Upper lobe of right lung (tissue), 1 donor: ENCODE measurements at places on chromosomes 4 and X. TPM values are rescaled to one million over a fixed set of nuclear protein-coding genes. Genes with fewer than 3 reads are reported as not detected.
A peak's percentile ranks its signal among the peaks of the same experiment; 100 is the strongest.

GRCh38 chrX:46325312-46325877, 219.8 kb downstream of the ZNF674 start:
- DNase-seq, result no peak

GRCh38 chr4:39043861-39044363, 11.7 kb upstream of the TMEM156 start:
- no peak for DNase-seq

- DNase-seq, result no peak
These were observed 1.6 kb upstream of the SH3RF1 start for GRCh38 chr4:169272265-169272886.

DNA sequence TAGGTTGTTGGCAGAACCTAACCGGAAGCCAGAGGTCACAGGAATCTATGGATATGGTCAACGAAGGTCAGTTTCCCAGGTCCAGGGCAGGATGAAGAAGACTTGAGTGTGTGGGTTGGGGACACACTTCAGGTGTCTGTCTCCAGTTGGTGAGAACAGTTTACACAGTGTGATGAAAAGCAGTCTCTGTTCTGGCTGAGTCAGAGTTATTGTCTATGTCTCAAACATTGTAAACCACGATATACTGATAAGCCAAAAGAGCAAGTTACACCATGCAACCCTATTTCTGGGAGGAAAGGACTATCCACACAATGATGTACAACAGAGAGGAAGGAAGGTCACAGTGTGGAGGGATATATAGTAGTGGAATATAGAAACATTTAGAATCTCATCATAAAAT, 187.1 kb upstream of the C1QTNF7 start:
- no peak for DNase-seq

Gene PNMA3
- total RNA-seq, result 0.32 TPM

DNA sequence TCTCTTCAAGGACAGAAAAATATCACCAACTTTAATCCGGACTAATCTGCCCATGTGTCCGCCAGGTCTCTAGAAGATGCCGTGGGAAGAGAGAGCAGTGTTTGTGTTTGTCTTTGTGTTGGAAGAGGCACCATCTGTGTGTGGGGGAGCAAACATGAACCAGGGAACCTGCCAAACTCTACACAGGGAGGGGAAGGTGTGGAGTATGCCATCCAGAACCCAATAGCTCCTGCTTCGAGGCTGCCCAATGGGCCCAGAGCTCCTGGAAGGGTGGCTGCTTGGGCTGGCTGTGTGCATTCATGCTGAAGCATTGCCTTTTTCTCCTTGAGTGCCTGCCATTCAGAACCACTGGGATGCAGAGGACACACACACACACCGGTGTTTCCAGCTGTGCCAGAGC, 536.2 kb downstream of the MID1IP1 start:
- no peak for DNase-seq

DNA sequence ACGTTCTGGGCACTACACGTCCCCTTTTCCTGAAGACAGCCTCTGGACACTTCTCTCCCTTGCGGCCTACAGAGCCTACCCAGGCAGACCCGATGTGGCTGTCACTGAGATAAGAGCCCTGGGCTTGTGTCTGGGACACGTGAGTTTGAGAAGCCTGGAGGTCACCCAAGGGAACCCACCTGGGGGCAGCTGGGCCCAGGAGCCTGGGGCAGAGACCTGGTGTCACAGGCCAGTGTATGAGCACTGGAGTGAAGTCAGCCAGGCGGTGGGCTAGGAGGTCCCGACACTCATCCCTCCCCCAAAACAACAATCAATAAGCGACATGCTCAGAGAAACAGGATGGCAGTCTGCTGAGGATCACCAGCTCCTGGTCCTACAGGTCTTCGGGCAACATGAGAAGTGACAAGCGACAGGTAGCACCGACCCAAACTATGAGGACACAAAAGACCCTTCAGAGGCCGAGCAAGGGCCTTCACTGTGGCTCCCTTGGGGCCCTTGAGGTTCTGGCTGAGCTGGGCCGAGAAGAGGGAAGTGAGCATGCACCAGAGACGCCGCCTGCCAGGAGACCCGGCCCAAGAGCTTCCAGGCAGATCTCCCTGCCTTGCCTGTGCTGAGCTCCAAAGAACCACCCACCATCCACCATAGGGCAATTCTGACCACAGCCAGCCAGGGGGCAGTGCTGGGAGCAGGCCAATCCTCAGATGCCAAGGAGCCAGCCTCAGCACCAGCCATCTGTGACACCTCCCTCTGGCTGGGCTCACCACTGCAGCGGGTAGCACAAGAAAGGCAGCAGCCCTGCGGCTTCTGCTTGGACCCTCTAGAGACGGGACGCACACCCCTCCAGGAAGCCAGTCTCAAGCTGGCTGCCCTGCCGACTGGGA, 11.0 kb upstream of the DUSP9 start:
- peak; percentile 56 for DNase-seq

Gene HS3ST1
- 1.5 TPM for total RNA-seq

Gene PAGE4
- total RNA-seq, result not detected

Gene RBPJ
- total RNA-seq, result 86.2 TPM

Gene BTK
- 34.1 TPM for total RNA-seq

Gene PKD2
- 37.8 TPM for total RNA-seq

Gene APELA
- not detected for total RNA-seq

DNA sequence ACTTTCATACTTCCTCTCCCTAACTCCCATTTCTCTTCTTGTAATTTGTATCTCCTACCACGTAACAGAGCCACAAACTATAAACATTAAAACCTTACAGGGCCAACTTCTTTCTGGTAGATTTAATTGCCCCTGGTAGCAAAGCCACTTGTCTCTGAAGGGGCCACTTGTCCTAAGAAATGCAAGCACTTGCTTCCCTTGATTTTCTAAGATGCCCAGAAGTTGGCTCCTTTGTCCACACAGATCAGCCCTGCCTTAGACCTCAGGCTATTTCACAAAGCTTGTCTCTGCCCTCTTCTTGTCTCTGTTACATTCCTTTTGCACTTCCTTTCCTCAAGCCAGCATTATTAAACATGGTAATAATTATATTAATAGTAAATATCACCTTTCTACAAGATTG, 80.6 kb upstream of the CXXC4 start:
- no peak for DNase-seq

DNA sequence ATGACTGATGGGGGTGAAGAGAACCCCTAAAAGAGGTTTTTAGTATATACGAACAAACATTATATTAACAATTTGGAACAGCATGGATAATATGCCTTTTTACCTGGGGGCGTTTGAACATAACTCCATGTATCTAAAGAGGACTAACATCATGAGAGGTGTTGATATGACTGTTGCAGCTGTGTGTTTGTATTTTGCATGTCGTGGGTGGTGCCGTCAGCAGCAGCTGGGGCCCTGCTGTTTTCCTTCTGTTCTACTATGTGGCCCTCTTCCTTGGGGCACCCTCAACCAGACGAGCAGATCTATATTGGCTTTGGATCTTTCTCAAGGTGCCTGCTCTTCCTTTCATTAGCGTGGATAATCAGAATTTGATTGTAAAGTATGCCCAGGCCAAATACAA, 11.2 kb downstream of the GBA3 start:
- no peak for DNase-seq

DNA sequence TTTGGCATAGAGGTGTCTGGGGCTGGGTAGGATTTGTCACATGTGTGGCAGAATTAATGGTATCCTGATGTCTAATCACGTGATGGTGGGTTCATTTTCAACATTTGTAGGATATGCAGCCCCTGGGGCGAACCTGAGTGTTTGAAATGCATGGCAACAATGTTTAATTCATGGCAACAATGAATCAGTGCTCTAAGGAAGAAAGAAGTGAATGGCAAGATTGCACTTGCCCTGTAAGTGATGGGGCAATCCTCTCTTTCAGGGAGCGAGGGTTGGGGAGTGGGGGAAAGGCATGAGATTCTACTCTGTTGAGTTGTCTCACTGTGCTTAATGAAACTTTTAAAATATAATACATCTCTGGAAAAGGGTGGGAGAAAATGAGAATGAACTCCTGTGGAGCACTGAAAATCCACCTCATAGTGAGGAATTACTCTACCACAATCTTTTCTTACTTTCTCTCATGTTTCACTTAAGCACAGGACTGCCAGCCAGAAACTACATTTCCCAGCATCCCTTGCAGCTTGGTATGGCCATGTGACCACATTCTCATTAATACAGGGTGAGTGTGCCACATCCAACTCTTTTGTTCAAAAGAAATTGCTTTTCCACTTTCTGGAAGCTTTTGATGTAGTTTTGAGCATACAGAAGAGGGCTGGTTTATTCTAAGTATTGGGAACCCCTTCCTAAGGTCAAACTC, 64.0 kb upstream of the PGM2 start:
- no peak for DNase-seq

- no peak for DNase-seq
These were observed 36.3 kb upstream of the UGT8 start for GRCh38 chr4:114562176-114562904.

Gene PDGFRA
- 91.5 TPM for total RNA-seq

DNA sequence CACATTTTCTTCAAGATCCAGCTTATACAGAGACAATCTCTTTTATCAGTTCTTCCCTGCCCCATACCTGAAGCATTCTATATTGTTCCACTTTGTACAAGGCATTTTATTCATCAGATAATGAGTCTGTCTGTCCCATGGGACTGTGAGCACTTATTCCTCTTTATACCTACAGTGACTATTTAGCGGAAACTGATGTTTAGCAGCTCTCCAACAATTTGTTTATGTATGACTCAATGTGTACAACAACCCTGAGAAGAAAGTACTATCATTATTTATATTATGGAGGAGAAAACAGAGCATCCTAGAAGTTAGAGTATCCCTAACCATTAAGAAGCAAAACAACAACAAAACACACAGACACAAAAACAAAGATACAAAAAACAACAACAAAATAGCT, 306.5 kb downstream of the PRDM5 start:
- DNase-seq, result no peak

Gene ADH5
- 166 TPM for total RNA-seq

Gene PHEX
- total RNA-seq, result 0.93 TPM

GRCh38 chr4:180953572-180953971, 1289.6 kb upstream of the TENM3 start:
- no peak for DNase-seq

Gene CT83
- total RNA-seq, result not detected

Gene IL2RG
- total RNA-seq, result 20.8 TPM

DNA sequence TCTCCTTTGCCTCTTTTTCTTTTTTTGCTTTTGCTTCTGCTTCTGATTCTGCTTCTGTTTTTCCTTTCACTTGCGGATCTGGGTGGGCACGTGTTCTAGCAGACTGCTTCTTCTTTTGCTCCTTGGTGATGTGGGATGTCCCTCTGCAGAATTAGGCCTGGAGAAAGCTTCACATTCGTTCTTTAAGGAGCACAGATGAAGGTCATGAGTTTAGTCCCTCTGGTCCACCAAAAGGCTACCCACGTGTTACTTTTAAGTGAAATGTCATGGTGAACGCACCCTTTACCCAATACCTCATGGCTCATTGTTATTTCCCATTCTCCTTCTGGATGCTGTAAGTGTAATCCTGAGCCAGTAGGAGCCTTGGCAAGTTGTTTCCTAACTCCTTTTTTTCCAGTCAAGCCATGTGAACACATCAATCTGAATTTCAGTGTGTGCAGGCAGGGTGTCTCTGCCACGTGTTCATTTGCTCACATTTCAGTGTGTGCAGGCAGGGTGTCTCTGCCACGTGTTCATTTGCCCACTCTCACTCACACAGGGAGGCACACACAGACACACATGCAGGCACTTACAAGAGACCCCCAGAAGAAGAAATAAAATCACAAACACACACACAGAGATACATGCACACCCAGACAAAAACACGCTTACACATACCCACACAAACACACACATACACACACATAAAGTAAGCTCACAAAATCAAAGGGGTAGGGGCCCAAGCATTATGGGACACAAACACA, 36.9 kb downstream of the NBDY start:
- peak; percentile 21 for DNase-seq

DNA sequence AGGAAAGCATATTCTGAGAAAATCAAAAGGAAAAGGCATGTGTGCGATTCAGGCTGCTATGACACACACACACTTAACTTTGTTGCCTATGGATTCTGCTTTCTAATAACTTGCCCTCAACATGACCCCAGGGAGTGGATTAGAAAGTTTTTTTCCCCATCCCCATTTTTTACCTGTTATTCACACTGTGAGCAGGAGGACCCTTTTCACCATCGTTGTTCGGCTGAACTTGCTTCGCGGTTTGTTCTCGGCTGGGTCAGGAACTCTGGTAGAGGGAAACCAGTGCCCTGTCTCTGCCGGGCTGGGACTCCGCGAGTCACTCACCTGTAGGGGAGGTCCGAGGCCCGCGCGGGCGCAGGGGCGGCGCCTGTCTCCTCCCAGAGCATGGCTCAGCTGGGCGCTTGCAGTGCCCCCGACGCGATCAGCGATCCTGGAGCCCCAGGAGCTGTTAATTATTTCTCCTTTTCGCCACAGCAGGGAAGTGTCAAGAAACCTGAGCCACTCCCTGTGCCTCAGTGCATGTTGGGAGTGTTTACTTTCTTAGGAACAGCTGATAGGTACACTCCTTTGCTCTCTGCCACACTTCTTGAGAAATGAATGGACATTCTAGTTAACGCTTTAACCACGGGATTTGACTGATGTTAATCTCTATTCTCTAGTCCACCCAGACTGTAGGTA, at the start of gene RASSF6:
TSS of gene RASSF6 (minus strand) at position 322 of the 678 bp plus-strand sequence. CDS start 8,641 bp downstream, outside the sequence.
- peak; percentile 93 for DNase-seq

DNA sequence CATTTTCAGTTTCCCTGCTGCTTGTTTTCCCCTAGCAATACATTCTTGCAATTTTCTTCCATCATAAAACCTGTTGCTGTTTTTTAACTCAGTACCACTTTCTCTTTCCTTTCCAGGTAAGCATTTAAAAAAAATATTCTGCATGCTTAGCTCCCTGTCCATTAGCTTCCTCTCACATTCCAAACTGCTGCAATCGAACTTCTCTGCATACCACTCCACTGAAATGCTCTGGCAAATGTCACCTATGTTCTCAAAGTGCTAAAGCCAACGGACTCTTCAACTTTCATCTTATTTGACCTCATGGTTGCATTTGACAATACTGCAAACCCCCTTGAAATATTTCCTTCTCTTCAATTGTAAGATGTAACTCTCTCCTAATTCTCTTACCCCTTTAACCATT, 192.7 kb downstream of the ANAPC10 start:
- DNase-seq, result no peak

- no peak for DNase-seq
These were observed 14.9 kb upstream of the PDZD4 start for GRCh38 chrX:153845195-153845594.

GRCh38 chrX:24482823-24483415, 17.8 kb downstream of the PDK3 start:
- no peak for DNase-seq

DNA sequence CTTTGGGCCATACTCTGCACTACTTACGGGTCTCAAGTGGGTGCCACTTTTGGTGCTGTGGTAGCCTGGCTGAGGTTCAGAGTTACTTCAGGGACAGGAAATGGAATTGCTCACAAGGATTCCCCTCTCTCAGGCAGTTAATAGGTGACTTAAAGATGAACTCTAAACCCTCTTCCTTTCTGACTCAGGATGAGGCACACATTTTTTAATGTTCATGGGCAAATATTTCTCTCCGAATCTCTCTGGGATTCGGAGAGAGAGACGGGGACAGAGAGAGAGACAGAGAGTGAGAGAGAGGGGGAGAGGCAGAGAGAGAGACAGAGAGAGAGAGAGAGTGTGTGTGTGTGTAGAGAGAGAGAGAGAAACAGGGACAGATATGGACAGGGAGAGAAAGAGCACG, 79.8 kb downstream of the NYX start:
- DNase-seq, result no peak

Gene HEPH
- 16.9 TPM for total RNA-seq

GRCh38 chrX:34915463-34916225, 27.0 kb upstream of the FAM47B start:
- no peak for DNase-seq

Gene GABRA4
- not detected for total RNA-seq

- DNase-seq, result no peak
These were observed 106.9 kb downstream of the SMIM20 start for GRCh38 chr4:26020881-26021280.
